Keratinocyte (primary cell): ENCODE measurements at places on chromosomes 1 and 21. TPM values are rescaled to one million over a fixed set of nuclear protein-coding genes. Genes with fewer than 3 reads are reported as not detected.

TMPRSS15 gene
- not detected in 3 replicates for polyA plus RNA-seq

HSD3B1 gene
- polyA plus RNA-seq: 0.34 to 0.50 TPM (median 0.48 TPM) in 3 replicates

TEDDM1 gene
- polyA plus RNA-seq: not detected in 3 replicates

AMY2A gene
- polyA plus RNA-seq: not detected in 3 replicates

NBPF10 gene
- 1.1 to 2.1 TPM (median 1.7 TPM) in 3 replicates for polyA plus RNA-seq

PRRX1 gene
- 0.05 TPM in 1 of 3 replicates, not detected in the others for polyA plus RNA-seq

C1orf141 gene
- not detected in 3 replicates for polyA plus RNA-seq

CD164L2 gene
- polyA plus RNA-seq: 2.6 to 5.9 TPM (median 2.7 TPM) in 3 replicates

OR2L8 gene
- not detected in 3 replicates for polyA plus RNA-seq

IGSF9 gene
- polyA plus RNA-seq: 4.2 to 6.0 TPM (median 5.8 TPM) in 3 replicates

RNU1-2 gene
- polyA plus RNA-seq: 66.0 to 67.0 TPM in 2 of 3 replicates, not detected in the other

ARHGAP30 gene
- 0.05 to 0.45 TPM (median 0.16 TPM) in 3 replicates for polyA plus RNA-seq

SESN2 gene
- 12.7 to 20.9 TPM (median 13.5 TPM) in 3 replicates for polyA plus RNA-seq

WNT9A gene
- 1.7 to 2.5 TPM (median 2.3 TPM) in 3 replicates for polyA plus RNA-seq

B3GALT5 gene
- polyA plus RNA-seq: not detected in 3 replicates

FCGR3B gene
- not detected in 3 replicates for polyA plus RNA-seq

UBXN10 gene
- polyA plus RNA-seq: 0.03 to 0.06 TPM (median 0.05 TPM) in 3 replicates

ZBTB17 gene
- 18.4 to 46.0 TPM (median 19.7 TPM) in 3 replicates for polyA plus RNA-seq

RGS4 gene
- 0.23 to 1.1 TPM (median 0.90 TPM) in 3 replicates for polyA plus RNA-seq

LCE2A gene
- polyA plus RNA-seq: 0.12 to 0.16 TPM in 2 of 3 replicates, not detected in the other

PRR9 gene
- polyA plus RNA-seq: 2.6 to 6.6 TPM (median 2.8 TPM) in 3 replicates

ESRRG gene
- 0.08 to 0.16 TPM (median 0.08 TPM) in 3 replicates for polyA plus RNA-seq

ACKR1 gene
- polyA plus RNA-seq: not detected in 3 replicates

PLA2G2D gene
- polyA plus RNA-seq: not detected in 3 replicates

CYP4A11 gene
- polyA plus RNA-seq: not detected in 3 replicates

C4BPB gene
- polyA plus RNA-seq: not detected in 3 replicates

S100A16 gene
- 1,620 to 2,357 TPM (median 2,299 TPM) in 3 replicates for polyA plus RNA-seq
